C1 segment of cervical spinal cord (tissue), 14 donors: ENCODE measurements at places on chromosomes 3 and 15.
A peak's percentile ranks its signal among the peaks of the same experiment; 100 is the strongest.

- DNase-seq: no peak
These were observed 1.3 kb downstream of the BHLHE40 start for GRCh38 chr3:4980229-4981203.

GRCh38 chr15:89328398-89329254, 6.0 kb downstream of the POLG start:
- peak; percentile 62 for DNase-seq

DNA sequence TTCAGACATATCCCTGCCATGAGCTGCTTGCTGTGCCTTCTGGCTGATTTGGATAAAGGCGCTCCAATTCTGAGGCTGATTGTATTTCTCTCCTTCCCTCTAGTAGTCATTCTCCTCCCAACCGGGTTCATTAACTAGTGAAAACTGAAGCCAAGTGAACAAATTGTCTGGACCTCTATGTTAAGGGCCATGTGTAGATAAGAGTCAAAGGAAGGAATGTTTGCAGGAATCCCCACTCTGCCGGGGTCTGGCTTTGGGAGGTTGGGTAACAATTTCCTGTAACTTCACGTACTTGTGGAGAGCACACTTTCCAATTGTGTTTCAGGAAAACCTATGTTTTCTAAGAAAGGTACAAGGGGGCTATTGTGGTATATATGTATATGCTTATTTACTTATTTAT, 38.2 kb upstream of the SUCLG2 start:
- no peak for DNase-seq

DNA sequence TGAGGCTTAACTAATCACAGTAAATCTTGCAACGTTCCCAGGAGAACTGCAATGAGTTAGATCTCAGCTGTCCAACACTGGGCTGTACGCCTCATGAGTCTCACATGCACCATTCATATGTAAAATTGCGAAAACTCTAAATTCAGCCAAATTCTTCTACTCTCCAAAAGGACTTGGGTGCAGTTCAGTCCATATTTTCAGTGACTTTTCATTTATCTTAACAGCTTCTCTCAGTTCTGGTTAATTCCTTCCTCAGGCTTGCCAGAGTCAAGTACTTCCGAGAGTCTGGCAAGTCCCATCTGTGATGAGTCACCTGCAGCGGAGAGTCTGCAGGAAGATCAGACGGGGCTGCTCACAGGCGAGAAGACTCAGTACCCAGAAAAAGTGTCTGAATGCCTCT, 11.5 kb downstream of the CCDC80 start:
- no peak for DNase-seq

- DNase-seq: no peak
These were observed 522 bp downstream of the PDZRN3 start for GRCh38 chr3:73624017-73624820.

GRCh38 chr3:49722896-49723295, 855 bp downstream of the GMPPB start:
- no peak for DNase-seq

DNA sequence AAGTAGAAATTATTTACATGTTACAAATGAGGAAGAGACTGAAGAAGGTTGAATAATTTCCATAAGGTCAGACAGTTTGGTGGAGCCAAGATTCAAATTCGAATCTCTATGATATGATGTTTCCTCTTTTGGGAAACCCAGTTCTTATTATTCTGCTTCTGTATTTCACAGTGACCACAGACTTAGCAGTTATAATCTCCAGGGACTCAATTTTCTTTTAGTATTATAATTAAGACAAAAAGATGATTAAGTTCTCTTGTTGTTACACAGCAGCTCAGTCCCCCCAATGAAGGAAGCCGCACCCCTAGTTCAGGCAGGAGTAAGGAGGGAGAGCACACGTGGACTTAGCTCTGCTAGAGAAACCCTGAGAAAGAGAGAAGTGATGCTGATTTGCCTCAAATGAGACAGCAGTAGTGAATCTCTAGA, 130.6 kb downstream of the CCNL1 start:
- DNase-seq: no peak

DNA sequence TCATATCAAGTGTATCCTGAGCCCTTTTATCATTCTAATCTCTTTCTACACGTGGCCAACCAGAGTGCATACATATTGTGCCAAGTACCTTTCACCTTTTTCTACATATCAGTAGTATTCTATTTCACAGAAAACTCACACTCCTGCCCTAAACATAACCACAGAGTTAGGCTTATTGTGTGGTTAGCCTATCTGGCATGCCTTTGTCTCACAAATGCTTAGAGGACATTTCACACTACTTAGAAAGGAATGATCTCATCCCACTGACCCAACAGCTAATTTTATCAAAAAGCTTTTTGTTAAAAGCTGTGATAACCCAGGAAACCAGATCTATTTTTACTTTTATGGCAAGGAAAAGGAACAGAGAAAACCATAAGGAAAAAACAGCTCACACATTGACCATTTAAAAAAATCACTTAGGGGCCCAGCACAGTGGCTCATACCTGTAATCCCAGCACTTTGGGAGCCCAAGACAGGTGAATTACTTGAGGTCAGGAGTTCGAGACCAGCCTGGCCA, 17.8 kb upstream of the MAP4 start:
- DNase-seq: no peak

- no peak for DNase-seq
These were observed 404.1 kb downstream of the ZIC1 start for GRCh38 chr3:147813256-147813655.

DNA sequence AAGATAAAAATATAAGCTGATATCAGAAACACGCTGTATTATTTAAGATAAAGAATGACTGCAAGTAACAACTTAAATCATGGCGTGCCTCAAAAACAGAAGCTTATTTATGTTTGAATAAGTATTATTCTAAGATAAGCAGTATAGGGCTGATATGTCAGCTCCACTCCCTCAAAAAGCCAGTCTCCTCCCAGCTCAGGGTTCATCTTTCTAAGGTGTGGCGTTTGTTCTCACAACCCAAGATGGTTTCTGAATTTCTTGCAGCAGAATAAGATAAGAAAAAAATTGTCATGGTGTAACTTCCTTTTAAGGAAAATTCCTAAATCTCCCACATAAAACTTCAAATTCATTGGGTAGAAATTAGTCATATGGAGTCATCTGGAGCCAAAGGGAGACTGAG, 166.1 kb upstream of the POU1F1 start:
- no peak for DNase-seq

- DNase-seq: peak; percentile 51
These were observed 734 bp downstream of the TBL1XR1 start for GRCh38 chr3:177196456-177197040.

DNA sequence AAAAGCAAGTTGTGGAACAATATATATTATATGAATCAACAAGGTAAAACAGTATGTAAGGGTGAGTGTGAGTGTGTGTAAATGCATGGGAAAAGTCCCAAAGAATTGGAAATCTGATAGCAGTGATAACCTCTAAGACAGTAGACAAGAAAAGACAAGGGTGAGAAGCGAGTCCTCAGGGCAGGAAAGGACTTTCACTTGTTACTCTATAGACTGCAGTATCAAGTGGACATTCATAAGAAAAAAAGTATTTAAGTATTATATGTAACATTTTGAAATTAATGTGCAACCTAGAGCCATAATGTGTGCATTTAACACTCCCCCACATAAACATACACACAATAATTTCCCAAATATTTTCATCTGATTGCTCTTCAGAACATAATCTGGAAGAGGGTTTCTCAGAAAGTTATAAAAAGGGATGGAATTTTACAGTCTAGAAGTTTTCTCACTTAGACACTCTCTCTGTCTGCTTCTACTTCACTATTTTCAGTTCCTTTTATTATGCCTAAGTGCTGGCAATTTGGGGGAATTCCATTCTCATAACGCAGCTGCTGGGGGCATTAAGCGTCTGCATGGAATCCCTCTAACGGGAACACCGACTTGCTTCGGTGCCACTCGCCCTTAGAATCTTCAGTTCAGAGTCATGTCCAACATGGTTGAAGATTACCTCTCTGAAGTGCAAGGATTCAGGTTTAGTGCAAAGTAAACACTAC, 50.0 kb upstream of the CDIN1 start:
- DNase-seq: no peak

GRCh38 chr15:75823860-75824613, 19.2 kb upstream of the UBE2Q2 start:
- DNase-seq: no peak
